ENCODE measurements at places on chromosomes 6 and 20.

DNA sequence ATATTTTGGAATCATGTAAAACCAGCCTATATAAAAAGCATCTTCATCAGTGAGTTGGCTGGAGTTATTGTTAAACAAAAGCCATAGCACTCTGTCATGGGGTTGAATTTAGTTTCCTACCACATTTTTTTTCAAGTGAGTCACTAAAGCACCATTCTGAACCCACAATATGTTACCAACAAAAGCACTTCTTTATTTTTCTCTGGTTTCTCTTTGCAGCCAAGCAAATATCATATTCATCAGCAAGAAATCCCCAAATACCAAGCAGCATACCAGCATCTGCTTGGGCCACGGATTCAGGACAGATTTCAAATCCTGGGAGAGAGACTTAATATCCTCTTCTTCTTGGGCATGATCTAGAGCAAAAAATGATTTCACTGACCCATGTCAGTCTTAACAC is 441.4 kb downstream of the BCKDHB start:
- DNase-seq, result no peak

DNA sequence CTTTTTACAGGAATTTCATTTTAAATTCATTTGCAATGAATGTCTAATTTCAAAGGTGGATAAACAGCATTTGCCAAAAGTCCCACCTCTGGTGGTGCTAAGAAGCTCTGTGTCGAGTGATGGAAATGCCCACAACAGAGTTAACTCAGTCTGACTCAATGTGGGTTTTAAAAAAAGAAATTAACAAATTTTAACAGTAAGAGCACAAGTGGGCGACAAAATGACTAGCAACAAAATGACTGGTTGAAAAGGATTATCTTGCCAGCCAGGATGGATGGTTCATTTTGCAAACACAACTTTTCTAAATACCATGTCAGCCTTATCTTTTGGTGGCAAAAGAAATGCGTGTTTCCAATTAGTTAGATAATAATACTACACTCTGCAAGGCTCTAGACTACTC is 14.3 kb upstream of the TAGAP start:
- DNase-seq, result no peak

DNA sequence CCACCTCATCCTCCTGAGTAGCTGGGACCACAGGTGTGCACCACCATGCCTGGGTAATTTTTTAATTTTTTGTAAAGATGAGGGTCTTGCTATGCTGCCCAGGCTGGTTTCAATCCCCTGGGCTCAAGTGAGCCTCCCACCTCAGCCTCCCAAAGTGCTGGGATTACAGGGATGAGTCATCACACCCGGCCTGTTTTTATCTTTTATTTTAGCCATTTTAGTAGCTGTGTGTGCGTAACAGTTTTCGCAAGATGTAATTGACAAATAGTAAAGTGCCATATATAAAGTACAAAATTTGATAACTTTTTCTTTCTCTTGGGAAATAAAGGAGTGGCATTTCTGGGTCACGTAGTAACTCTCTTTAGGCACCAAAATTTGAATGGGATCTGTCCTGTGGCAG is 21.4 kb downstream of the SNAI1 start:
- no peak for DNase-seq

DNA sequence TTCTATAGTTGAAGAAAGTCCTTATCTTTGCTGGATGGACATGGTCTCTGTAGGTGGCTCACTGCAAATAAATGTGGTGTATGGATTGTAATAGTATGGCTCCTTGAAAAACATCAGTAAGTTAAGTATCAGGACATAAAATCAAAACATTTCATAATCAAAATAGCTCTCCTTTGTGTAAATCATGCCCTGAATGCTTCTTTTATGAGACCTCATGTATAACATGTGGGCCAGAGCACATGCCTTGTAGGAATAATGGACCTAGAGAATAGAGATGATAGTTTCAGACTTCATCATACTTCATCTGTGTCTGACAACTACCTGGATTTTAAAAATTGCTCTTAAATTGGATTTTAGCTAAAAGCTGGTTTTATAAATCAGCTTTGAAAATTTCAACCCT is 159.9 kb downstream of the ASCC3 start:
- DNase-seq, result no peak

GRCh38 chr6:65113581-65113980 is 593.4 kb downstream of the EYS start:
- no peak for DNase-seq

DNA sequence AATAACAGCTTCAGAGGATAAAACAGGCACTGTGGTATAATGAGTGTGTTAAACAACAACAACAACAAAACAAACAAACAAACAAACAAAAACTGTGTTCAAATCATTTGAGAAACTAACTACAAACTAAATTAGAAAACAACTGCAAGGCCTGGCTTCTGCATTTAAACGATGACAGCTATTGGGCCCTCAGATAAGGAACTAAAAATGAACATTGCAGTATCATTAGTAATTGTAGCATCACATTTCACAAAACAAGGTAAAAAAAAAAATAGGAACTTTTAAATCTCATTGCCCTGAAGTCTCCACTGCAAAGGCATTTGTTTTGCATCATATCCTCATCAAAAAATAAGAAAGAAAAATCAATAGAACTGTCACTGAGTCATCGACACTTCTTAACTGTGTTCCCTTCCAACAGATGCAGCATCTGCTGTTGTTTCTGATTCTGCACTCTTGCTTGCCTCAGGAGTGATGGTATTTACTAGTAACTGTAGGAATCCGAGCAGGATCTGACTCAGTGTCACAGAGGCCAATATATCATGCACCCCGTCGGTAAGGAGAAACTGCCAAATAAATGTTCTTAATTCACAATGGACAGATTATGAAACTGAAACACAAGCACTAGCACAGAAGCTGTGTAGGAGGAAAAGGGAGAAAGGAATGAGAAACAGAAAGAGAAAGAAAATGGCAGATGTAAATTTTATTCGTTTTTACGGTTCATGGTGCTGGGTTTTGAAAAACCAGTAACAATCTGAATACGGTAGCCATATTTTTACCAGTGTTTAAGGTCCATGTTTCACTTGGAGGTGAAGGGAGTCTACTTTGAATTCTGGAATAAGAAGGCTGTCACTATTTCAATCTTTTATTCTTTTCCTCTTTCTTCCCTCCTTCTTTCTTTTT is 365.7 kb upstream of the EPHA7 start:
- no peak for DNase-seq

DNA sequence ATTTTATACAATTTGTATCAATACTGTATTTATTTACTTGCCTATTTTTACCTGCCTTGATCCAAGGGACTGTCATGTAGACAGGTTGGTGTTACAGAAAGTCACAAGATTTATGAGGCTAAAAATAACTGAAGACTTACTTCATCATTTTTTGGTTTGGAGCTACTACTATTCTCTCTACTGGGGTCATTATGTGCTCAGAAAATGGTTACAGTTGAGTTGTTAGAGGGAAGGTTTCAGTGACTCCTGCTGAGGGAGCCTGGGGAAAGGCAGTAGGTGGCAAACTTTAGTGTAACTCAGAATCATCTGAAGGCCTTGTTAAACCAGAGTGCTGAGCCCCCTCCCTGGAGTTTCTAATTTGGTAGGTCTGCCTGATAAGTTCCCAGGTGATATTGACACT is 118.8 kb downstream of the TINAG start:
- DNase-seq, result no peak

DNA sequence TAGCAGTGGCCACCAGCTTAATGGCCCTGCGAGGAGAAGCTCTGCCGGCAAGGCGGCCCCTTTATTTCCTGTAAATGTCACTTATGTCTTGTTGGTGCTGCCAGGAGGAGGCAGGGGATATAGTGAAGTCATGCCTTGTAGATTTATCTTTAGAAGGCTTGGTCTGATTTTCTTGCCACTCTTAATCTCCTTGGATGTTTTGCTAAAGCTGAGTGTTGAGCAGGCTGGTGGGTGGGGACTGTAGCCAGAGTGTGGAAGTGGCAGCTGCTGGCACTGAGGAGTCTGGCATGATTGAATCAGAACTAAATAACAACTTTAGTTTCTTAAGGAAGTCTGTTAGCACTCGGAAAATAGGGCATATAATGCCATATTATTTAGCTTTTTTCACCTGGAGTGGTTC is 77.9 kb downstream of the PHF20 start:
- no peak for DNase-seq

DNA sequence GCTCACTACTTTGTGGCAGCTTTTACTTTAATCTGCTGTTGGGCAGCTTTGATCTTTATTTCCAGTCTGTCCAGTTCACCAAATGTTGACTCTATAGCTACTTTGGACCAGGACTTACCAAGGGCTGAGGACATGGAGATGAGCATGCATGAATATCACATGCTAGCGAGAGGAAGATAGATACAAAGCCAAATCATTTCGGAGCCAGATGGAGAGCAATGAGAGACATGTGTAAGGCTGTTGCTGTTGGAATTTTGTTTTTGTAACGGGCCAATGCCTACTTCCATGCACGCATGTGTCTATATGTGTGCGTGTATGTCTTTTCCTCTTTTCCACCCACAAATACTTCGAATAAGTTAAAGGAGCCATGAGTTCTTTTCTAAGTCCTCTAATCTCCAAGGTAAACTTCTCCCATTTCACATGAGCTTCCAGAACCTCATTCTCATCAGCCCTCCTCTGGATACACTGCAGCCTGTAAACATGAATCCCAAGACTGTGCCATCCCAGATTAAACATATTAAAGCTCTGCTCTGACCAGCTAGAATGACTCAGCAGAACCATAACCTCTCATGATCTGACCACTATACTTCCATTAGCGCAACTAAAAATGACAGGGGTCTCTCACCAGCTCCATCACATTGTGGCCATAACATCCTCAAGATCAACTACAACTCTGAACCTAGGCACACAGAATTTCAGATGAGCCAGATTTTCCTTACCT is 160.7 kb downstream of the LRFN2 start:
- DNase-seq, result no peak

DNA sequence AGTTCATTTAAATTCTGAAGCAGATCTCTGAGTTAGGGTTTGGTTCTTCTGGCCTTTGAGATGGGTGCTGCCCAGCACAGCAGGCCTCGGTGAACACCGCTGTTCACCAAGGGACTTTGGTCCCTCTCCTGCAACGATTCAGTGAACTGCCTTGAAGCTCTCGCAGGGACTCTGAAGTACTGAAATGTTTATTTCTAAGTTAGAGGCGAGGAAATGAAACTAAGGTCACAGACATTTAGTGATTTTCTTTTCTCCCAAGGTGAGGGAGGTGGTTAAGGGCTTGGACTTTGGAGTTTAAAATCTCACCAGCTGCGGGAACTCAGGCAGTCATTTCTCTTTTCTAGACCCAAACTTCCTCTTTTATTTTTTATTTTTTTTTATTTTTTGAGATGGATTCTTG is 26.2 kb downstream of the E2F3 start:
- no peak for DNase-seq

- no peak for DNase-seq
These were observed 40.2 kb upstream of the ZNFX1 start for GRCh38 chr20:49318091-49318429.

GRCh38 chr20:18543932-18544331 is 23.3 kb upstream of the SMIM26 start:
- no peak for DNase-seq

- DNase-seq, result no peak
These were observed 6.2 kb upstream of the LCA5 start for GRCh38 chr6:79543411-79543810.

DNA sequence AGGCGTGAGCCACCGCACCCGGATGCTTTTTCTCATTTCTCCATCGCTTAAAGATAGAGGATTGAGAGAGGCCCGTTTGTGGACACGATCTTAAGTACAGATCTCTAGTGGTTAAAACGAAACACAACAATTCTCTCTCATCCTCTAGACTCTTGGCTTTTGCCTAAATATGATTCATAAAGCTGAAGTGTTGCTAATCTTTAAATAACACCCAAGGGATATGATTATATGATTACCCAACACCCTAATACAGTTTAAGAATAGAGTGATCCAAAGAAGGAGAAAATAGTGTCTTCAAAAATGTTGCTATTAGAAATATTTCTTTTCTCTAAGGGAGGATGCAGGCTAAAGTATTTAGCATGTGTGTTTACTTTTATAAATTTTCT is 50.4 kb downstream of the MTHFD1L start:
- no peak for DNase-seq

DNA sequence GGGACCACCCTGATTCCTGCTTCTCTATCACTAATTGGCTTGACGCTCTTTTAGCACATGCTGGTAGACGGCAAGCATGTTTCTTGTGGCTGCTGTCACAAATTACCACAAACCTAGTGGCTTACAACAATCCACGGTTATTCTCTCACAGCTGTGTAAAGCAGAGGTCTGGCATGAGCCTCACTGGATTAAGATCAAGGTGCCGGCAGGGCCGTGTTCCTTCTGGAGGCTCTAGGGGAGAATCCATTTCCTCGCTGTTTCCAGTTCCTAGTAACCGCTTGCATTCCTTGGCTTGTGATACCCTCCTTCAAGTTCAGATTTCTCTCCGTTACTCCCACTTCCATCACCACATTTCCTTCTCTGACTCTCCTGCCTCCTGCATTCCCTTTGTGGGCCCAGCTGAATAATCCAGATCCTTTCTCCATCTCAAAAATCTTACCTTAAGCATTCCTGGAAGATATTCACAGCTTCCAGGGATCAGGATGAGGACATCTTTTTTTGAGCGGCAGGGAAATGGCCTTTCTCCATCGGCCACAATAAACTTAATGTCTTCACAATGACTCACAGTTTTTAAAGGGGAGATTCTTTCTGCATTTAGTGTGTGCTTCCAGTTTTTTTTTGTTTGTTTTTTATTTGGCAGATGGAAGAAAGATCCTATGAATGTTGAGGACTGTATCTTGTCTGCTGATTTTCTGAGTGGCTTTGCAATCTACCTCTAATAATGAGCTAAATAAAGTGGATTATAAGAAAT is 39.9 kb downstream of the BMP6 start:
- no peak for DNase-seq

DNA sequence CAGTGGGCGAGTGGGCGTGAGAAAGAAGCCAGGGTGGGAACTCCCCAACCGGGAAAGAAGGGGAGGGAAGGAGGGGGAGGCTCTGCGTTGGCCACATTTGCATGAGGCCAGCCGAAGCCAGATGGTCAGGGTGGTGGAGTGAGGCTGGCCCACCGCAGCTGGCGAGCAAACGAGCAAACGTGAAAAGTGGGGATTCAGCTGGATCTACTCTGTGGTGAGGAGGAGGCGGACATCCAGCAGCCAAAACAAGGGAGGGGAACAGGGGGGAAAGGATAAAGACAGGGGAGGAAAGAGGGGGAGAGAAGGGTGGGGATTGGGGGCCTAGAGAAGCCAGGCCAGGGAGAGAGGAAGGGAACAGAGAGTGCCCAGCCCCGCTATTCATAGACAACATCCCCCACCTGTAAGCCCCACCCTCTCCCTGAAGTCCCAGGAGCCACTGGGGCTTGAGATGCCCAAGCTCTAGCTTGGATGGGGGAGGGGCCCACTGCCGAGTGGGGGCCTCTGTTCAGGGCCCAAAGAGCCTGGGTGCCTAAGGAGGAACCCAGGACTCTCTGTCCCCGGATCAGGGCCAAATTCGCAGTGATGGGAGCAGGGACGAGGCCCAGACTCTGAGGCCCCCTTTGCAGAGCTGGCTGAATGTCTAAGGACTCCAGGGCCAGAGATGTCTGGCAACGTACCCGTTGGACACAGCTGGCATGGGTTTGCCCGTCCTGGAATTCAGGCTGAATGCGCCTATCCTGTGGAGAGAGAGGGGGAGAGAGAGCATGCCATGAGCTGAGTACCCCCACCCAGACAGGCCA is 45.1 kb downstream of the CPNE5 start:
- DNase-seq, result no peak

GRCh38 chr6:142222022-142222421 is 75.0 kb downstream of the VTA1 start:
- no peak for DNase-seq

- DNase-seq, result no peak
These were observed 146.3 kb downstream of the SOX4 start for GRCh38 chr6:21739838-21740237.

All from Right ventricle myocardium inferior (tissue), 1 donor.